ENCODE measurements at places on chromosomes 12 and 14.

DNA sequence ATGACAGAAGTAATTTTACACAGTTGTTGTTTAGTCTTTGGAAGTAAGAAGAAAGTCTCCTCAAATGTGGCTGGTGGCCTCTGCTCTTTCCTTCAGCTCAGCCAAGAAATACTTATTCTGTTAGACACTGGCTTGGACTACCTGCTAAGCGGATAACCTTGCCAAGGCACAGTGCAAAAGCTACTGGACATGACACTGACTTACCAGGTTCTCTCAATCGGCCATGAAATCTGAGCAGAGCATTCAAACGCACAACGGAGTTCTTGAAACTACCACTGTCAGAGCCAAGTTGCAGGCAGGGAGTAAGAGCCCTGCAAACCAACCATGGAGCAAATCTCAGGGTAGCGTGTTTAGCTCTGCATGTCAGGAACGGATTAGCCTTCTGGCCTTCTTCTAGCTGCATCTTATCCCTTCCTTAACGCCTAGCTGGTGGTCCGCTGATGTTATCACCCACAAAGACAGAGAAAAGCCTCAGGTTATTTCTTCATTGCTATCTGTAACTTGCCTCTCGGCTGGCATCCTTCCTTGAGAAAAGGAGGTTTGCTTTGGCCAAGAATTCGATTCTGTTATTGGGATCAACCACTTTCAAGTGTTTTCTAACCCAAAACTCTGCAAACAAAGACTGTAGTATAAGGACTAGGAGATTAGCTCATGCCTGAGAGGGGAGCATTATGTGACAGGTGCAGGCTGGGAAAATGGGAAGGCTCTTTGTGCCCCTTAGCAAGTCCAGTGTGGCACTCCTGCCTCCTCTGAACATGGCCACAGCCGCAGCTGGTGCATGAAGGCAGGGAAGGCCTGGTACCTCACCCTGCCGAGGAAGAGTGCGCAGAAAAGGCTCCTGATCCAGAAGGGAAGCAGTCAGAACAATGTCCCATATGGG is 223.4 kb downstream of the GLT1D1 start:
- DNase-seq, result no peak

DNA sequence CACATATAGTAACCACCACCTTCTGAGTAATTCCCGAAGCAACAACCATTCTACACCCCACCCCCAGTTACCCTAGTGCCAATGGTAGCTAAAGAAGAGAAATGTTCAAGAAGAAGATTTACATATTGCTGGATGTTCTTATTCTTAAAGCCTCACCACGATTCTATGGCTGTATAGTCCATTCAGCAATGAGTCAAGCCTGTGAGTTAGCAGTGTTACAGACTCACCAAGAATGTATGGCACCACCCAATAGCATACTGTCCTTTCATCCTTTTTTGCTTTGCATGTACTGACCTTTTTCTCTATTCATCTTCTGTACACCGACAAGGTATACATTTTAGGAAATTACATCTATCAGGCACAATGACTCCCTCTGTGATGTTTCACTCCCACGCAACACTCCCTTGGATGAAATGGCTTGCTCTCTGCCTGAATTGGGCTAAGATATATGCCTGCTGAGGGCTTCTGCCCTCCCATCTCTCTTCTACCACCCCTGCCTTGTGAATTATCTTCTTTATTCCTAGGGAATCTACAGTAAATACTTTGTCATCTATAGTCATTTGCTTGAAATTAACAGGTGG is 945.8 kb downstream of the DIO2 start:
- DNase-seq, result no peak

DNA sequence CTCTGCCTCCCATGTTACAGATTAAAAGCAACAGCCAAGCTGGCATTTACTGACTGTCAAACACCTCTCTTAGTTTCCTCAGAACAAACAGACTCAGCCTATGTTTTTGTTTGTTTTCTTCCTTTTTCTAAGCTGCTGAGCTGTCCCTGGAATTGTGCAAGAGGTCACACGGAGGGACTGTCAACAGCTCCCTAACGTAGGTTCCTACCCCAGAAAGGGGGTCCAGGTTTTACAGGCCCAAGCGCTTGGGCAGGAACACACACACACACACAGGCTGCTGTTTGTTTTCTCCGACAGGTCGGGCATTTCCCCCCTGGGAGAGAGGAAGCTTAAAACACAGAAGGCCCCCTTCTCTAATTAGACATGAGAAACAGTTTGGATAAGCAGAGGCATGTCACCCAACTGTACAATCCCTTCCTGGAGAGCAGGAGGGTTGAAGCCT is 739.6 kb upstream of the TBX3 start:
- DNase-seq, result no peak

DNA sequence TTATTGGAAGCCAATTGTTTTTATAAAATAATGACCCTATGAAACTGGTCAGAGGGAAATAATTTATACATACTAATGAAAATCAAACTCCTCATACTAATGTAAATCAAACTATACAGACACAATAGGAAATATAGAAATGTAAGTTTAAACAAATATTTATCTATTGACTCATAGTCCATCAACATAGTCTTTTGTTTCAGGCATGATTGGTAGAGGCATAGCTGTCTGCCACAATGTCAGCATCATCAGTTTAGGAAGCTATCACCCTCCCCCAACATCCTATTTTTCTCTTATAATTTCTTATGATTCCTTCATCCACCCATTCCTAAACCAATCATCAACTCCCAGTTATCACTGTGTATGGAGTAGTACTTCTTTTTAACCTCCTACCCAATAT is 117.7 kb downstream of the SLC38A6 start:
- no peak for DNase-seq
